Keratinocyte (primary cell): ENCODE measurements at places on chromosomes 12 and 14.

DNA sequence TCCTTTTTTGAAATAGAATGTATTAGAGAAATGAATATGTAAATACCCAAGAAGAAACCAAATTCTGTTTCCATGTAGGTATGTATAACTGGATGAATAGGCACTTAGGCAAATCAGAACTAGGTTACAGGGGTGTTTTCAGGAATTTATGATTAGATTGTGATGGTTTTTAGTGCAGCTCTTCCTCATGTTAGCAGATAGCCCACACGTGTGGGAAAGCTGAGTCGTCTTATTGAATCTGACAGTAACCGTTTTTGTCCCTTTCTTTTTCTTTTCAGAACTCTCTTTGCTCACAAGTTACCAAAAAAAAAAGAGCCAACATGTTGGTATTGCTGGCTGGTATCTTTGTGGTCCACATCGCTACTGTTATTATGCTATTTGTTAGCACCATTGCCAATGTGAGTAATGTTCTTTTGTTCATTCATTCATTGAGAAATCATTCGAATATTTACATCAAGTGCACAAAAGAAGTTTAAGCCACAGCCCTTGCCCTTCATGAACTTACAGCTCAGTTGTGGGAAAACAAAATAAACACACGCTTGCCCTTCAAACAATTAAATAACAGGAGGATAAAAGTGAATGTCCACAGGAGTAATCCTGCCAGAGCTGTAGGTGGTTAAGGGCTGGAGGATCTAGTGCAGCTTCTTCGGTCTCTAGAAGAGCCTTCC, 14.8 kb downstream of the EMP1 start:
- DNase-seq = no peak

DNA sequence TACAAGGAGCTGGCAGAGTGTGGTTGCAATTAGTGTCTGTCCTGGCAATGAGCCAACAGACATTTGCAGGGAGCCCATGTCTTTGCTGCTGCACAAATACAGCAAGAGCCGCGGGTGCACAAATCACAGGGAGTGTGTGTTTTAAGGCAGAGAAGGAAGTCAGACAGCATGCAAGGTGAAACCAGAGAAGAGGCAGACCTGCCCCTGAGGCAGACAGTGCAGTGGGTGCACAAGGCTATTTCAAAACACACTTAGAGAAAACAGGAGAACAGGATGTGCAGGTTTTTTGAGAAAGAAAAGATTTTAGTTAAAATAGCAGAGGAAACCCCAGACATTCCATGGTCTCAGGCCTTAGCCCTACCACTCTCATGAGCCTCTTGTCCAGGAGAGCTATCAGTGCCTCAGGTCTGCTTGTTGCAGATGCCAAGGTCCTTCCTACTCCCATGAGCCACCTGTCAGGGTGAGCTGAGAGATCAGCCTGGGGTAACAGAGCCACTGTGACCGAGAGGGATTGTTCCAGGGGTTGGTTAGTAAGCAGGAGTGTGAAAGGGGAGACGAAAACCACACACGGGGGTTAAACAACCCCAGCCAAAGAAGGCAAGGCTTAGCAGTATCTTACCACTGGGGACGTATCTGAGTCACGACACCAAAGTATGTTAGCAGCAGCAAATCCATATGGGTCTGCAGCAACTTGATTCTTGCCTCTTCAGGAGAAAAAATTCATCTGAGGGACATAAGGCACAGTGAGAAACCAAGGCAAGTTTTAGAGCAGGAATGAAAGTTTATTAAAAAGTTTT, 78.1 kb downstream of the C14orf132 start:
- DNase-seq = no peak

GRCh38 chr14:103109535-103110441, 13.5 kb upstream of the TNFAIP2 start:
- no peak for DNase-seq

DNA sequence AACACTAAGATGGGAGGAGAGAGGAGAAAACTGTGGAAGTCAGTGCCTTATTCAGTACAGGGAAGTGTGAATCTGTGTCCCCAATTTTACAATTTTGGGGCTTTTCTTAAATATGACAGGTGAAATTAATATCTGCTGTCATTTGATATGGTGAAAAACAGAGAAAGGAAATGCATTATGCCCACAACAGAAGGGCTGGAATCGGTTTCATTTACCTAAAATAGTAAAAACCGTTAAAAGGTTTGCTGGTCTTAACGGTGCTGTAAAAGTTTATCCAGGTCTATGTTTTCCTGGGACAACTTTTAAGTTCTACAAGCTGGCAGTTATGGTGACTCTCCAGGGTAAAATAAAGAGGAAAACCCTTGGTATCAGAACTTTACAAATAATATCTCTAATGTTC, 310.8 kb downstream of the FUT8 start:
- DNase-seq = no peak

DNA sequence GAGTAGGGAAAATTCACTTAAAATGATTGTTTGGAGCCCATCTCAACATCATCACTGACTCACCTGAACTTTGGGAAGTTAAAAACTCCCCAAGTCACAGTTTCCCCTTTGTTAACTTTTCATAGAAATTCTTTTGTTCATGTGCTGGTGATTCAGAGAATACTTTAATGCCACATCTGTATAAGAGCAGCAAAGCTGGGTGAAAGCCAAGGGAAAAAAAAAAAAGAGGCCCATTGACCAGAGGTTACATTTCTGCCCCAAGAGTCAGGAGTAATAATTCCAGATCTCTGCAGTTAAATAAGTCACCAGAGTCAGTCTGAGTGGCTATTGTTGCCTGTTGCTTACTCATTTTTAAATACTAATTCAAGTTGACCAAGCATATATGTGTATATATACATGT, 136.4 kb upstream of the LGR5 start:
- no peak for DNase-seq

- no peak for DNase-seq
Observed at GRCh38 chr12:130973109-130973508, 19.4 kb downstream of the ADGRD1 start.

DNA sequence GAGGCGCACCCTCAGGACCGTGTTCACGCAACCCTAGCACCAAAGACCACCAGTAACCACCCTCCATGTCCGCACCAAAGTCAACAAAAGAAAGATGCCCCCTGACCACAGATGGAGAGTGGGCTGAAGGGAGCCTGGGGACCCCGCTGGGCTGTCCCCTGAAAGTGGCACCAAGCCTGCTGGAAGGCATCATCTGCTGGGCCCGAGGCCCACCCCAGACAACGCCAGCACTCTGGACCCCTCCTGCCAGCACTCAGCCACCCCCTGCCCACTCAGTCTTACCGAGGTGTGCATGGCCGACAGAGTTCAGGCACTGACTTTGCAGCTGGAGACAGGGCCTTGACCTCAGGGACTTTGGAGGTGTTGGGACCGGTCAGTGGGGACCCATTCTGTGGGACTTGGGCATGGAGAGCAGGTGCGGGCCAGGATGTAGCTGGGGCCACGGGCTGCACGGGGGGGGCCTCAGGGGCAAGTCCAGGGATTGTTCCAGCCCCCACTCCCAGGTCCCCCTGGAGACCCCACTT, 34.4 kb upstream of the TMEM179 start:
- no peak for DNase-seq

DNA sequence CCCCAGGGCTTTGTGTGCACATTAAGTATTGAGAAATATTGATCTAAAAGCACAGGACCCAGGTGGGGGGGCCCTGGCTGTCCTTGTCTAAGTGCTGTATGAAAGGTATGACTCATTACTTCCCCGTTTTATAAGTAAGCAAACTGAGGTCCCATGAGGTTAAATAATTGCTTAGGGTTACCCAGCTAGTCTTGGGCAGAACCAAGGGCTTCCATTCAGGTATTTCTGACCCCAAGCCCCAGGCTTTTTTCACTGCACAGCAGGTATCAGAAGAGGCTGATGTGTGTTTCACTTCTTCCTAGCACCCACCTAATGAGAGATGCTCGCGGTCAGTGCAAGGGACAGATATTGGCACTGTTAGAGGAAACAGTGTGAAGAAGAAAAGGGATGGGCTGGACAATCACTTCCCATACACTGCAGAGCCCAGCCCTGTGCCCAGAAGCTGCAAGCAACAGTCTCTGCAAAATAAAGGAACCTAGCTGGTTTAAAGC, 4.7 kb upstream of the TC2N start:
- DNase-seq = no peak

- no peak for DNase-seq
Observed at GRCh38 chr12:106112145-106112821, 26.5 kb downstream of the NUAK1 start.

GRCh38 chr12:40336573-40337199, 111.9 kb downstream of the LRRK2 start:
- DNase-seq = no peak

- no peak for DNase-seq
Observed at GRCh38 chr12:129641926-129642325, 261.9 kb downstream of the TMEM132D start.

GRCh38 chr12:77231501-77231918, 166.1 kb upstream of the E2F7 start:
- no peak for DNase-seq
